Activated CD4-positive, alpha-beta memory T cell treated with anti-CD3 and anti-CD28 coated beads for 36 hours (primary cell): ENCODE measurements at places on chromosomes 3 and 15. TPM values are rescaled to one million over a fixed set of nuclear protein-coding genes. Genes with fewer than 3 reads are reported as not detected.

DNA sequence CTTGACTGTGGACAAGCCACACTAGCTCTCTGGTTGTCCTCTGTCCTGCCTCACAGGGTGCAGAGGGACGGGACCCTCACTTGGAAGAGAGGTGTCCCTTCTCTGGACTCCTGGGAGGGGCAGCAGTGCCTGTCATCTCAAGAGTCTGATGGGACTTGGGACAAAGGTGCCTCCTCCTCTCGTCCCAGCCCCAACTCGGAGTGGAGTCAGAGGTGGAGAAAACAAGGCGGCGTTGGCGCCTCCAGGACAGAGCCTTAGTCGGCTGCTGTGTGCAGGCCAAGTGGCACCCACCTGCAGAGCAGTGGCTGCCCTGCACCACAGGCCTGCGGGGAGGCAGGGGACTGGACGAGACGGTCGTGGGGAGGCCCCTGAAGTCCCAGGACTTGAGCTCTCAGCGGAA is 9.4 kb upstream of the SEC13 start:
- DNase-seq: no peak
- H3K4me3 ChIP-seq: no peak overlapping the region
- peaks cover under 1% of the 10 kb centered on the region for H3K4me1 ChIP-seq

NANOGP8 gene
- not detected for total RNA-seq

DNA sequence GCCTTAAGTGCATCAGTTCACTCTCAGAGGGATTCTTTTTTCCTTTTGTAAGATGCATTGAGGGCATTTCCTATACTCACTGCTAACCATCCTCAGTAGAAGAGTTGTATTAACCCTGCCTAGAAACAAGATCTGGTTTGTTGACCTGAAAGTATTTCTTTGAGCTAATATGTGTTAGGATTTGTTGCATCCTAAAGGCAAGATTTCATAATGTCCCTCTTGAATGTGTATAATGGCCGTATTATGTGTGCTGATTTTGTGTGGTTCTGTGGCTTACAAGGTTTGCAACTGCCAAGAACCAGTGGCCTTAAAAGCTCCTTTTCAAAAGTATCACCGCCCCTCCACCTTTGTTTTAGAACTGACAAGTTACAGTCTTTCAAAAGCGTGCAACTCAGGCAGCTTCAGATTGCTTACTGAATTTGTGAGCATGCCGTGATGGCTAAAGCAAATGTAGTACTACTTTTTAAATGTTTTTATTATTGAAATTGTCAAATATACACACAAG is 182.0 kb upstream of the BHLHE40 start:
- no peaks in the 10 kb centered on the region for H3K27me3 ChIP-seq
- H3K4me3 ChIP-seq: no peak overlapping the region
- no peak for DNase-seq
- no peak overlapping the region for H3K27ac ChIP-seq
- H3K4me1 ChIP-seq: peaks cover 2% of the 10 kb centered on the region
- peaks cover 33% of the 10 kb centered on the region for H3K36me3 ChIP-seq

VGLL3 gene
- not detected for total RNA-seq

LYZL4 gene
- total RNA-seq: not detected

DNA sequence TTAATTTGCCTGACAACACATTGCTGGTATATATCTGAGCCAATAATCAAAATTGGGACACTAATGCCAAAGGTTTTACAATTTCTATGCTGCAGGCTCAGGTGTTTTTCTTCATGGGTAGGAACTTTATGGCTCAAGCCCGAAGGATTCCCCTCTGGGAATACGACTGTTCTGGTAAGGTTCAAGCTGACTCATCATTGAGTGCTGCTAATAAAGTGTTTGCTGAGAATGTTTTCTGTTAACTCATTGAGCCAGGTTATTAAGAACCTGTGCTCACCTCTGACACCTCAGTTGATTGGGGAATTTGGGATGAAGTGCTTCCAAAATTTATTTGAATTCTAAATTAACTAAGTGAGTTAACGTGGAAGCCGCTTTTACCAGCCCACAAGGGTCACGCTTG is 135.8 kb upstream of the CTDSPL start:
- no peak overlapping the region for H3K4me3 ChIP-seq
- no peaks in the 10 kb centered on the region for H3K36me3 ChIP-seq
- no peak for DNase-seq
- no peaks in the 10 kb centered on the region for H3K4me1 ChIP-seq

- H3K27me3 ChIP-seq: no peaks in the 10 kb centered on the region
- H3K4me3 ChIP-seq: no peak overlapping the region
- H3K36me3 ChIP-seq: peaks cover 41% of the 10 kb centered on the region
- H3K4me1 ChIP-seq: peaks cover 19% of the 10 kb centered on the region
- H3K27ac ChIP-seq: peak overlapping the region; percentile 60
Observed at GRCh38 chr3:193620057-193620456, 27.0 kb downstream of the OPA1 start.

MNS1 gene
- 0.10 TPM for total RNA-seq

- no peak overlapping the region for H3K27ac ChIP-seq
- no peaks in the 10 kb centered on the region for H3K36me3 ChIP-seq
- DNase-seq: no peak
- H3K4me1 ChIP-seq: no peaks in the 10 kb centered on the region
Observed at GRCh38 chr15:97129674-97130073, 799.2 kb downstream of the NR2F2 start.

CHDH gene
- total RNA-seq: 0.59 TPM

DNA sequence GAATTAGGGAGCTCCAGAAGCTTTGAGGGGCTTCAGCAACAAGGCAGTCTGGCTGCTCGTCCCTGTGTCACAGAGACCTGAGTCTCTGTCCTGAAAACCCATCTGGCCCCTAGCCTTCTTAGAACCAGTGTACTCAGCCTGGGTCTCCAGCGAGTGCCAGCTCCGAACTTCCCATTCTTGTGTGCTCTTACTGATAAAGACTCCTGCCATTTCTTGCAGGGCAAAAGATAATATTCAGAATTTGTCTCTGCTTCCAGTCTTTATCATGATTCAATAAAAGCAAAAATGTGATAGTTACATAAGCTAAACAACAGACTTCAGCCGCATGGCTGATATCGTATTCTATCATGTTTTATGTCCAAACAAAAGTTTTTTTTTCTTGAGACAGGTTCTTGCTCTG is 36.0 kb upstream of the BCL2A1 start:
- peaks cover 14% of the 10 kb centered on the region for H3K4me1 ChIP-seq
- H3K27ac ChIP-seq: no peak overlapping the region
- no peaks in the 10 kb centered on the region for H3K36me3 ChIP-seq
- H3K27me3 ChIP-seq: no peaks in the 10 kb centered on the region

DNA sequence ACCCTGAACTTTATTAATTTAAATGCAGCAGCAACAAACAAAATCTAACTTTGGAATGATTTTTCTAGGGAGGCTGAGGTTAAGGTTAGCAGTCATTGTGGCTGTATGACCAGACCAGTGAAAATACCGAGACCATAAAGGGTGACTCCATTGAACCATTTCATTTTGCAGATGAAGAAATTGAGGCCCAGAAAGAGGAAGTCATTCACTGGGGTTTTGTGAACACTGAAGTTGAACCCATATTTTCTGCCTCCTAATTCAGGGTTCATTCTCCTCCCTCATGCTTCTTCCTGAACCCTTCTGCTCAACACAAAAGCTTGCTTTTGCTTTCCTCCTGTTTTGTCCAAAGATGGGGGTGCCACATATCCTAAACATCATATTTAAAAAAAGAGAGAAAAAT is 65.8 kb upstream of the PLCL2 start:
- peaks cover 5% of the 10 kb centered on the region for H3K36me3 ChIP-seq
- no peak overlapping the region for H3K4me3 ChIP-seq
- no peak for DNase-seq
- H3K27ac ChIP-seq: no peak overlapping the region
- peaks cover 21% of the 10 kb centered on the region for H3K4me1 ChIP-seq
- no peaks in the 10 kb centered on the region for H3K27me3 ChIP-seq

DNA sequence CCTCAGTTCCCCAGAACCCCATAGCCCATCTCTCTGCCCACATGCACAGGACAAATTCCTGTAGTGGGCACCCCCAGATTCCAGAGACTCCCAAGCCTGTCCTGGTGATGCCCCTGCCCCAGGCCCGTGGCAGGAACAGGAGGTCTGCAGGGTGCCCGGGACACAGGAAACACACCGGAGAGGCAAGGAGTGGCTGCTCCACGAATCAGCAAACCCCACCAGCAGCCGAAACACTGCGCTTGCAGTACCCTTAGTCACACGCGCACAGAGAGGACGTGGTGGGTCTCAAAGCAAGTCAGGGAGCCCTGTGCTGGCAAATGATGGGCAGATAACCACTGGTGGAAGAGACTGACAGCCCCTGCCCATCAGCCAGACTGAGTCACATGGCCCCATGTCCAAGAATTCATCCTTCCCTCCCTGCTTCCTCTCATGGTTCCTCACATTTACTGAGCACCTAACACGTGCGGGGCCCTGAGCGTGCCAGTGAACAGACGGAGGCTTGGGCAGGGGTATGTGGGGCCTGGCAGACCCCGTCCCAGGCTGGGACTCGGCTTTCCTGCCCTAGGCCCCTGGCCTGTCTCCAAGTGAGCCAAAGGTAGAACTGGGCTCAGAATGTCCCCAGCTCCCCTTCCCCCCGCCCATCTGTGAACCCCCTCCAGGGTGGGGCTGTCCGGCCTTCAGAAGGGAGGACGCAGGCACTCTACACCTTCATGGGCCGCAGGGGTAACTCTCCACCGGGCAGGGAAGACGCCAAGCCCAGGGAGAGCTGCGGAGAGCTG is 130.4 kb upstream of the IQSEC1 start:
- H3K27me3 ChIP-seq: peaks cover 56% of the 10 kb centered on the region
- H3K4me3 ChIP-seq: no peak overlapping the region
- no peaks in the 10 kb centered on the region for H3K4me1 ChIP-seq
- no peaks in the 10 kb centered on the region for H3K36me3 ChIP-seq

- peak overlapping the region; percentile 96 for H3K27ac ChIP-seq
- H3K36me3 ChIP-seq: peaks cover 3% of the 10 kb centered on the region
- DNase-seq: peak; percentile 21
- peak overlapping the region; percentile 88 for H3K4me3 ChIP-seq
- H3K4me1 ChIP-seq: peaks cover 41% of the 10 kb centered on the region
- H3K27me3 ChIP-seq: no peaks in the 10 kb centered on the region
Observed at GRCh38 chr3:143002083-143002712, 828 bp downstream of the U2SURP start.

CP gene
- not detected for total RNA-seq

SEC62 gene
- total RNA-seq: 59.7 TPM

- H3K4me3 ChIP-seq: no peak overlapping the region
- H3K36me3 ChIP-seq: no peaks in the 10 kb centered on the region
- no peak overlapping the region for H3K27ac ChIP-seq
- no peak for DNase-seq
- no peaks in the 10 kb centered on the region for H3K27me3 ChIP-seq
Observed at GRCh38 chr3:43212914-43213611, 73.3 kb upstream of the SNRK start.

LRRIQ4 gene
- total RNA-seq: 0.14 TPM

- no peaks in the 10 kb centered on the region for H3K27me3 ChIP-seq
- no peaks in the 10 kb centered on the region for H3K4me1 ChIP-seq
- DNase-seq: no peak
- no peaks in the 10 kb centered on the region for H3K36me3 ChIP-seq
- H3K27ac ChIP-seq: no peak overlapping the region
Observed at GRCh38 chr15:57619746-57620145, 28.0 kb downstream of the MYZAP start.

DNA sequence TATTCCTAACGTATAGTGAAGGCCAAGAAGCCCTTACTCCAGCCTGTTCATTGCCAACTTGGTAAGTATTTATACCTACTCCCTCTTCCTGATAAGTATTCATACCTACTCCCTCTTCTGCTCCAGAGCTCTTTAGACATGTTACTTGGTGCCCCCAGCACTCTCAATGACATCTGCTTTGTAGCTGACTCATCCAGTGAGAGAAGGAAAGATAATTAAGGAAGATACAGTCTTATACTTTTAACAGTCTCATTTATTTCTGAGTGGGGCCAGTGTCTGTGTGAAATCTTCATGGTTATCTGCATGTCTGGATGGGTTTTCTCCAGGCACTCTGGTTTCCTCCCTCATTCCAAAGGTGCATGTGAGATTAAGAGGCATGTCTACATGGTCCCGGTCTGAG is 698.7 kb downstream of the FHIT start:
- H3K36me3 ChIP-seq: no peaks in the 10 kb centered on the region
- H3K27me3 ChIP-seq: no peaks in the 10 kb centered on the region
- no peak overlapping the region for H3K27ac ChIP-seq
